Stimulated activated CD8-positive, alpha-beta memory T cell treated with anti-CD3 and anti-CD28 coated beads, Interleukin-2, amount 100 ng/mL, for 1 hour (primary cell): ENCODE measurements at places on chromosomes 11 and 22.
A peak's percentile ranks its signal among the peaks of the same experiment; 100 is the strongest.

DNA sequence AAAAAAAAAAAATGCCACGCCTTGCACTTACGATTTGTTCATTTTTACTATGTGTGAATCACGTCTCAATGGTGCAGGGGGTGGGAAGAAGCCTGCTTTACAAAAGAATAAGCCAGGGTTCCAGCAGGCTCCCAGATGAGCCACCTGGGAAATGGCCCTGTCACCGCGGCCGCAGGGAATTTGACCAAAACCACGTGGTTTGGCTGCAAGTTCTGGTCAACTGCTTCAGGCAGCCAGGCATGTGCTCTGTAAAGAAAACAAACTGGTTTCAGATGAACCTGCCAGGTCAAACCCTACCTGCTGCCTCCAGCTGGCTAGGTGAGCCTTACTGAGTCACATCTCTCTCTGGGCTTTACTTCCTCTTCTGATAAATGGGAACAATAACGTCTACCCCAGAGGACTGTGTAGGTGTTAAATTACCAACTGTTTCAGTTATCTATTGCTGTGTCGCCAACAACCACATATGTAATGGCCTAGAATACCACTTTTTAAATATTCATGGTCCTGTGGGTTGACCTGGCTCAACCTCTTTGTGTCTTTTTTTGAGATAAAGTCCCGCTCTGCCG, 30.5 kb upstream of the GCAT start:
- no peak for DNase-seq

DNA sequence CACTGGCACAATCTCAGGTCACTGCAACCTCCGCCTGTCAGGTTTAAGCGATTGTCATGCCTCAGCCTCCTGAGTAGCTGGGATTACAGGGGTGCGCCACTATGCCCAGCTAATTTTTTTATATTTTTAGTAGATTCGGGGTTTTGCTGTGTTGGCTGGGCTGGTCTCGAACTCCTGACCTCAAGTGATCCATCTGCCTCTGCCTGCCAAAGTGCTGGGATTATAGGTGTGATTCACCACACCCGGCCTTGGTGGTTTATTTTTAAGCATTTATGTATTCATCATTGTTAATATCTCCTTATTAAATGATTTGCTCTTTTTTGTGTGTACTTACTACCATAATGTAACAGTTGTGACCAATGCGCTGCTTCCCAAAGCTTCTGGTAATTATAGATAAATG, 171.7 kb downstream of the DDX10 start:
- DNase-seq: no peak

GRCh38 chr11:59923813-59924212, 14.4 kb upstream of the OOSP1 start:
- DNase-seq: no peak

- no peak for DNase-seq
These were observed 90.4 kb downstream of the ABTB2 start for GRCh38 chr11:34267417-34267816.

DNA sequence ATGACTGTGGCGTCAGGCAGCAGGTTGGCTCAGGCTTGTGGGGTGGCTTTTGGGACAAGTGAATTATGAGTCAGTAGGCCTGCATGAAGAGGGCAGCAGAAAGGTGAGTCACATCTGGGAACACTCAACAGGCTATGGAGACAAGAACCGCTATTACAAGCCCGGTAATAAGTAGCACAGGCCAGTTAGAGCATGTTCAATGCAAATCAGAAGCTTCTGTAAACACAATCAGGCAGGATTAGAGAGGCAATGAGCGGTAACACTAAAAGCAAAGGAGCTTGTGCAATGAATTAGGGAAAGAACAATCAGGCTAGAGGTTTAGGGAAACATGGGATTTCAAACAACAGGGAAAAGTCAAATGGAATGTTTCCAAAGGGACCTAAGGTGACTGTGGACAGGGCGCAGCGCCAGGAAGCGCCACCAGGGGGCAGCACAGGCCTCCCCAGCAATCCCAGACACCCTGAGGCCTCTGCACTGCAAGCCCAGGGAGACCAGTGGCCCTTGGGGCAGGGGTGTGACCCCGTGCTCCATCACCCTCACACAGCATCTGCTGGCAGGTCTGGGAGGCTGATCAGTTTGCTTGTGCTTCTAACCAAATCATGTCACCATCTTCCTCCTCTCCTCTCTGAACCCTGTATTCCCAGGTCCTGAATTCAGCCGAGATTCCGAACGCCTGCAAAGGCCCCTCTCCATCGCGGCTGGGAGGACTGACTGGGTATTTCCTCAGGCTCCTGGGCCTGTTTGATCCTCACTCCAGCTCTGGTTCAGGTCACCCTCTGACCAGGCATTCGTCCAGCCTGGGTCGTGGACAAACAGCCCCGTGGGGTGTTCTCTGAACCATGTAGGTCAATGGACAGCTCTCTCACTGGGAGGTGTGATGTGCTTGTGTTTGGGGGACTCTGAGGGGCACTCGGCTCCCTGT, 50.0 kb downstream of the C11orf58 start:
- DNase-seq: peak; percentile 19

DNA sequence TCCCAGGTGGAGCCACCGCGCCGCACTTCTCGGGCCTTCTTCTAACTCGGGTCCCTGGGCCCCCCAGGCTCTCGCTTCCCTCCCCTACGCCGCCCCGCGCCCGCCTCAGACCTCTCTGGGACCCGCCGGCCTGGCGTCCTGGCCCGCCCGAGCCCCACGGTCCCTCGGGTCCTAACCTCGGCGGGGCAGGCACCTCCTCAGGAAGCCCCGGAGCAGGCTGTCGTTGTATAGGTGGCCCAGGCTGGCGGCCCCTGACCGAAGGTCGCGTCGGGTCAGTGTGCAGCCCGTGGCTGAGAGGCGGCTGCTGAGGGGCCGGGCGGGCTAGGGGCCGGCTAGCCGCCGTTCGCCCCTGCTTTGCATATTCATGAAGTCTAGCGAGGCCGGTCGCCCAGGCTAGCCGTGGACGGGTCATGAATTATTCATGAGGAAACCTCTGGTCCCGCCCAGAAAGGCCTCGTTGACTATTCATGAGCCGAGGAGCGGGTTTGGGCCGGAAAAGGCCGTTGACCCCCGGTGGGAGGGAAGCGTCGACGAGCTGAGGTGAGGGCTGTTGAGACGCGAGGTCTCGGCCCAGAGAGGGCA, at the start of gene HORMAD2:
Gene HORMAD2, plus strand, starts transcription at position 513 of the 582 bp plus-strand sequence. CDS start 13,489 bp downstream, outside the sequence.
- no peak for DNase-seq

- no peak for DNase-seq
These were observed 12.9 kb downstream of the ABTB2 start for GRCh38 chr11:34344768-34345539.

DNA sequence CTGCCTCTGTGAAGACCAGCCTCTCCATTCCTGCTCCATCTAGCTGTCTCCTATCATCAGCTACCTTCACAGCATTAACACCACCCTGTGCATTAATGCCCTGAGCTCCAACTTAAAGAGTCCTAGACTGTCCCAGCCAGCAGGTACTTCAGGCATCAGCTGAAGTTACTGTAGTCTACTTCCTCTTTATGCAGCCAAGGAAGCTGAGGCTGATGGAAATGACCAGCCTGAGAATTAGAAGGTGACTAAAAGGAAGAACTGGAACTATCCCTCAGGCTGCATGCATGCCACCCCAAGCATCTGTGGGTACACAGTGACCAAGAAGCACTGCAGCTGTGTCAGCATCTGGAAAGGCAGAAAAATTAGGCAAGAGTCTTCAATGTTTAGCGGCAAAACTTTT, 28.2 kb downstream of the MS4A10 start:
- no peak for DNase-seq

- no peak for DNase-seq
These were observed 52.8 kb downstream of the WNT11 start for GRCh38 chr11:76153571-76153923.

- DNase-seq: no peak
These were observed 19.0 kb upstream of the TXNRD2 start for GRCh38 chr22:19960491-19961200.

GRCh38 chr11:30560206-30561106, 25.7 kb downstream of the MPPED2 start:
- no peak for DNase-seq

DNA sequence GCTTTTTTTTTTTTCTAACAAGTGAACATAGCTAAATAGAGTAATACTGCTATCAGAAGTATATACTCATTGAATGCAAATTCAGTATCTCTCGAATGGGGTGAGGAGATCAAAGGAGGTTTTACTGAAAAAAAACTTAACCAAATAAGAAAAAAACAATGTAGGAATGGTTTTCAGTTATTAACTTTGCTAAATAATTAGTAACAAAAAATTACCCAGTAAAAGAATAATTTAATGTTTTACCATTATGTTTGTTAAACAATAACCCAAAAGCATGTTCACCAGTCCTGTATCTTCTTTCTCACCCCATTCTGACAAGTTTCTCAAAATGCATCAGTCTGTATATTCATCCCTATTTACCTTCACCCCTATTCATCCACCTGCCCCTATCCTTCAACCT, 22.6 kb upstream of the CTSC start:
- DNase-seq: no peak

DNA sequence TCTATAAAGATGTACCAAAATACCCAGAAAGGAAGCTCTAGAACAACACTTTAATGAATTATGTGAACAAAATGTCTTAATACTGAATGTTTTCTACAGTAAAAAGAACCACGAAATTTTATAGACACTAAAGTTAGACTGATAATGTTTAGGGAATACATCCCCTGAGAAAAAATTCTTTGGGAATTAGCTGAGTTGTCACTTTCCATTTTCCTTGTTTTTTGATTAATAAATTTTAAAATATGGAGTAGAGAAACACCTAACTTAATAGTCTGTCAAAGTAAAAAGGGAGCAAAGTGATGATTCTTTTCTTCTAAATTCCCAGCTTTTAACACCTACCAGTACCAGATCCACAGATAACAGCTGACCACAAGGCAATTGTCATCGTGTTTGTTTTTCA, 23.1 kb upstream of the SCN3B start:
- DNase-seq: no peak

DNA sequence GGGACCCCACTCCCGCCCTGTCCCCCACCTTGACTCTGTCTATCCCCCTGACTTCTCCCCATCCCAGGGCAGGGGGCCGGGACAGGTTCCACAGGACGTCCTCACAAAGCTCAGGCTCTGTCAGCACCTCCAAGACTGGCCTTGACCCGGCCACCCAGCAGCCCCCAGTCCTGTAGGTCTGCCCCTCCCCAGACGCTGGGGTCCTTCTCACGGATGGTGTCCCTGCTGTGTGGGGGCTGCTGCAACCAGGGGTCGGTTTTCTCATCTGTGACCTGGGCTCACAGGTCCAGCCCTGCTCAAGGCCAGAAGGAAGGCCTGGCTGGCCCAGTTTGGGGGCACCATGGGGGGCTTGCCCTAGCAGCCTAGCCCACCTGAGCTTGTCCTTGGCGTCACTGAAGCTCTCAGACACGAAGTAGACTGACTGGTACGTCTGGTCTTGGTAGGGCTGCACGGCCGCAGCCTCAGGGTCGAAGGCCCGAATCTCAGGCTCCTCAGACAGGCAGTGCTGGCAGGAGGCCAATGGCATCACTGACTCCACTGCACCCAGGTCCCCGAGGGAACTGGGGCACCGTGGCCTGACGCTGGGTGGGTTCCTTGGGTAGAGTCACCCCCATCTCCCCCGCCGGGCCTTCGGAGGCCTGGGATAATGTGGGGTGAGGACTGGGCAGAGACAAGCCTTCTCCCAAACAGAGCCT, 4.0 kb upstream of the INS start:
- DNase-seq: no peak

DNA sequence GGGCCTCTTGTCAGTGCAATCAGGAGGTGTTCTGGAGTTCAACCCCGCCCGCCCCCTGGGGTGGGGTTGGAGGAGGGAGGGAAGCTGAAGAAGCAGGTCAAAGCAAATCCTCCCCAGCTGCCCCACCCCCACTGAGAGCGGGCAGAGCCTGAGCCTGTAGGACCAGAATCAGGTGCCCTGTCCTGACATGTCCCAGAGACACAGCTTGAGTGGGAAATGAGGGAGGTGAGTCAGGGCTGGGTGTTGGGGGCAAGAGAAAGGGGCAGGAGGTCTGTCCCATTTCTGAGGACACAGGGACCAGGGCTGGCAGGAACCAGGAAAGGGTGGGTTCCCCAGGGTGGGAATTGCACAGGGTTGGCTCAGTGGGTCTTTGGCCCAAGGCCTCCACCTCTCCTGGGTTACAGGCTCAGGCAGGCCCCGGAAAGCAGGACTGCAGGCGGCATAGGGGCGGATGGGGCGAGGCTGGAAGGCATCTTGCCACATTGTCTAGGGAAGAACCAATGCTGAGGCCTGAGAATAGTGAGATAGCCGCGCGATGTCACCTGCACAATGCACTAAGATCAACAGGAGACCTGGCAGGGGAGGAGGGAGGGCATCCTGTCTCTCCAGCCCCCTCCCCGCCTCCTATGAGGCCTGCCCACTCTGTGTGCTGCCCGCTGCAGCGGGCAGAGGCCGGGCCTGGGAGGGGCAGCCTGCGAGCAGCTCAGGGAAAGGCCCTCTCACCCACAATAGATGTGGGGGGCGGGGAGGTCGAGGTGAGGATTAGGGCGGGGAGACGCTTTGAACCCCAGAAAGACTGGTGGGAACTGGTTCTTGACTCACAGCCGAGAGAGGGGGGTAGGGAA, 32.4 kb downstream of the NECTIN1 start:
- DNase-seq: no peak

DNA sequence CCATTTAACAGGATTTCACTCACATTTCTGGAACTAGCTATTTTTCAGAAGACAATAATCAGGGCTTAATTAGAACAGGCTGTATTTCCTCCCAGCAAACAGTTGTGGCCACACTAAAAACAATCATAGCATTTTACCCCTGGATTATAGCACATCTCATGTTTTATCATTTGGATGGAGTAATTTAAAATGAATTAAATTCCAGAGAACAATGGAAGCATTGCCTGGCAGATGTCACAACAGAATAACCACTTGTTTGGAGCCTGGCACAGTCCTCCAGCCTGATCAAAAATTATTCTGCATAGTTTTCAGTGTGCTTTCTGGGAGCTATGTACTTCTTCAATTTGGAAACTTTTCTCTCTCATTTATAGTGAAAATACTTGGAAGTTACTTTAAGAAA, 9.2 kb downstream of the PRSS23 start:
- no peak for DNase-seq

DNA sequence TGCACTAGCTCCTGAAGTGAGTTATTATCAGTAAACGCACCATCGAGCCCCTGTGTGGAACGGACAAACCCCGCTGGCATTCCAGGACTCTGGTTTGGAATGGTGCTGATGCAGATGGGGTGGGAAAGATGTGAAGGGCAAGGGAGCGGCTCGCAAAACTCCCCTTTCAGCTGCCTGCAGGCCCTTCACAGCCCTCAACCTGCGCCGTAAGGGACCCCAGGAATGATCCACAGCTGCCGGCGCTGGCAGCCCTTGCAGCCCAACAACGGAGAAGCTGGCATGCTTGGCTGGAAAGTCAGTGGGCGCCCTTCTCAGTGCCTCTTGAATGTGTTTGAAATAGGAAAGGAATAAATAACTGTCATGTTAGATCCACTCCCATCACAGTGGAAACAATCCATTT, 1445.5 kb downstream of the BRD1 start:
- no peak for DNase-seq

GRCh38 chr22:36384766-36385481, 2.8 kb downstream of the MYH9 start:
- DNase-seq: no peak

DNA sequence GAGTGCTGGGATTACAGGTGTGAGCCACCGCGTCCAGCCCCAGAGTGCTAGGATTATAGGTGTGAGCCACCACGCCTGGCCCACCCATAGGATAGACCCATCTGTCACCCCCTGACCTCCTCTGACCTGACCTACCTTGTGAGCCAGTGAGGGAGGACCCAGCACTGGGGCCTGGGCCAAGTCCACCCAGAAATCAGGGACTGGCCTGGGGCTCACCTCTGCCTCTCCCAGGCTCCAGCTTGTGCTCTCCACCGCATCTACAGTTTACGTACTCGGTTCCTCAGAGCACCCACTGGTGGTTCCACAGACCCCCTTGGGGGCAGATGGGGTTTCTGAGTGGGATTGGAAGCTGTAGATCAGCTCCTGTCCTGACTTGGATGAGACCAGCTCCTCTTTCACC, 6.4 kb downstream of the SLC29A2 start:
- DNase-seq: no peak
